ENCODE measurements at places on chromosomes 6 and 20. TPM values are rescaled to one million over a fixed set of nuclear protein-coding genes. Genes with fewer than 3 reads are reported as not detected.

The SGK2 gene
- 0.26 TPM for total RNA-seq

The TTLL9 gene
- not detected for total RNA-seq

The SRXN1 gene
- 91.2 TPM for total RNA-seq

The OR12D3 gene
- not detected for total RNA-seq

The HCK gene
- not detected for total RNA-seq

The SLC17A9 gene
- total RNA-seq = 6.4 TPM

The POU3F2 gene
- total RNA-seq = not detected

The CD24 gene
- 0.26 TPM for total RNA-seq

The OR2B6 gene
- total RNA-seq = 0.17 TPM

The MYLK2 gene
- total RNA-seq = not detected

The LGSN gene
- under 0.01 TPM for total RNA-seq

DNA sequence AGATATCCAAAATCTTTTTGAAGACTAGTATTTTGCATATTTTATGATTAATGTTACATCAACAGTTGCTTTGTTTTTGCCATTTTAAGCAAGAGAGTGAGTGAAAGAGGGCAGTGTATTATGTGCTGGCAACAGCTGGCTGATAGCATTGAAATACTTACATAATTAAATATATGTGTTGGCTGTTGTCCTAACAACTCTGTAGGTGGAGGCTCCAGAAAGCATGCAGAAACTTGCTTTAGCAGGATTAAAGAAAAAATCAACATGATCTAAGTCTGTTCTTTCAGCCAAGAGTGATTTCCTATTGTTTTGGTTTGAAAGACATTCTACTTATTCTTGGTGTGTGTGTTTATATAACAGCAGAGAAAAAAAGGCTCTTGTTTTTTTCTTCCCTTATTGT, 127.5 kb downstream of the CDKAL1 start:
- H3K27ac ChIP-seq = no peak overlapping the region
- H3K4me3 ChIP-seq = no peak overlapping the region
- peak; percentile 70 for DNase-seq

DNA sequence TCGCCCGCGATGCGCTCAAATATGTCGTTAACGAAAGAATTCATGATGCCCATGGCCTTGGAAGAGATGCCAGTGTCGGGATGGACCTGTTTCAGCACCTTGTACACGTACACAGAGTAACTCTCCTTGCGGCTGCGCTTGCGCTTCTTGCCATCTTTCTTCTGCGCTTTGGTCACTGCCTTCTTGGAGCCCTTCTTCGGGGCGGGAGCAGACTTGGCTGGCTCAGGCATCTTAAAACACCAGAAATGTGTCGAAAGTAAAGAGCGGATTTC, 36.4 kb downstream of the HFE start:
- peak overlapping the region; percentile 95 for H3K27ac ChIP-seq
- H3K4me3 ChIP-seq = peak overlapping the region; percentile 97
- no peaks in the 10 kb centered on the region for H3K27me3 ChIP-seq
- no peak for DNase-seq

GRCh38 chr6:138285800-138286199, 67.5 kb upstream of the PBOV1 start:
- no peak overlapping the region for H3K27ac ChIP-seq
- no peak overlapping the region for H3K4me3 ChIP-seq
- H3K36me3 ChIP-seq = no peaks in the 10 kb centered on the region
- no peaks in the 10 kb centered on the region for H3K27me3 ChIP-seq

DNA sequence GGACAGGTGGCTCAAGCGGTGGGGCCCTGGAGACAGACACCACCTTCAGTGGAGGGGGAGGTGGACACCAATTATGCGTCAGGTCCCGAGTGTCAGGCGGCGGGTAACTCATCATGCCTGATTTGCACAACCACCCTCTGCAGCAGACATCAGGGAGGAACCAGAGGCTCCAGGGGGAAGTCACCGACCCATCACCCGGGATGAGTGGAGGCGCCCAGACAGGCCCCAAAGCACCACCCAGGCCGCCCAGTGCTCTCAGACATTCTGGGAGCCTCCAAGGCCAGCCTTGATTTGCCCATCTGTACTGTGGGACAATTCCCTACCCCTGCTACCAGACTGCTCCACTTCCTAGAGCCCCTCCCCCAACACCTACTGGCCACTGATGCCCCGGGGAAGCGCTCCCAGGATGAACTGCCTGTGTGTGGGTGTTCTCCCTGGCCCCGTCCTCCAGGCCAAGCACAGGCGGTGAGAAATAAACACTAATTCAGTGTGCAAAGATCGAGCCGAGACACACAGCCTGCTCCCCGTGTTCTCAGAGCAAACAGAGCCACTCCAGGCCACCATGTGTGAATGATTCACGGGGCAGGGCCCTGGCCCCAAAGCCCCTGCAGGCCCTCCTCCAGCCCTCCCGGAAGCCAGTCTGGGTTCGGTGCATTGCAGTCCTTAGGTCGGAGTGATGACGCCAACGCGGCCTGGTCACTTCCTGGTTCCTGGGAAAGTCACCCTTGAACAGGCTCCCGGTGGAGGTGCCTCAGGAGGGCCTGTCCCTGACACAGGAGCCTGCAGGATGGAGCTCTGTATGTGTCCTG, 107.2 kb downstream of the ASXL1 start:
- peaks cover 1% of the 10 kb centered on the region for H3K36me3 ChIP-seq
- no peak overlapping the region for H3K4me3 ChIP-seq
- peak overlapping the region; percentile 64 for H3K27ac ChIP-seq

GRCh38 chr6:93293460-93293859, 125.9 kb downstream of the EPHA7 start:
- no peaks in the 10 kb centered on the region for H3K4me1 ChIP-seq
- no peaks in the 10 kb centered on the region for H3K36me3 ChIP-seq
- no peaks in the 10 kb centered on the region for H3K27me3 ChIP-seq
- DNase-seq = no peak

DNA sequence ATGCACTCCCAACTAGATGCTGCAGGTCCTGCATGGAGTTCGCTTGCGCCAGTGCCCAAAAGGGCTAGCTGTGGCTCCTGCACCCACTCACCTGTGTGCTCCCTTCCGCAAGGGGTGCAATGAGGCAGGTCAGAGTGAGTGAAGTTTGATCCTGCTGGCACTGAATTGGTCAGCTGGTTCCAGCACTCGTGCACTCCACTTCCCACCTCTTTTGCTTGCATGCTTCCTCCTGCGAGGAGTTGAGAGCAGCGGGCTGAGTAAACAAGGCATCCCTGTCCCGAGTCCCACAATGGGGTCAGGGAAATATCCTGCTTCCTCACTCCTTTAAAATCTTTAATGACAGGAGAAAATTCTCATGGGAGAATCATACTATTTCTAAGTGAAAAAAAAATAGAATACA, 86.2 kb downstream of the LCA5 start:
- no peak overlapping the region for H3K4me3 ChIP-seq
- no peak overlapping the region for H3K27ac ChIP-seq
- H3K27me3 ChIP-seq = no peaks in the 10 kb centered on the region
- H3K4me1 ChIP-seq = no peaks in the 10 kb centered on the region

- no peaks in the 10 kb centered on the region for H3K36me3 ChIP-seq
- DNase-seq = peak; percentile 9
- H3K4me1 ChIP-seq = no peaks in the 10 kb centered on the region
- H3K27me3 ChIP-seq = no peaks in the 10 kb centered on the region
- H3K4me3 ChIP-seq = no peak overlapping the region
These were observed 575.2 kb upstream of the ADGRB3 start for GRCh38 chr6:68059899-68060298.

GRCh38 chr6:139625081-139625939, 250.9 kb upstream of the CITED2 start:
- H3K4me1 ChIP-seq = no peaks in the 10 kb centered on the region
- no peak overlapping the region for H3K27ac ChIP-seq
- H3K27me3 ChIP-seq = no peaks in the 10 kb centered on the region
- H3K36me3 ChIP-seq = no peaks in the 10 kb centered on the region
- DNase-seq = no peak

DNA sequence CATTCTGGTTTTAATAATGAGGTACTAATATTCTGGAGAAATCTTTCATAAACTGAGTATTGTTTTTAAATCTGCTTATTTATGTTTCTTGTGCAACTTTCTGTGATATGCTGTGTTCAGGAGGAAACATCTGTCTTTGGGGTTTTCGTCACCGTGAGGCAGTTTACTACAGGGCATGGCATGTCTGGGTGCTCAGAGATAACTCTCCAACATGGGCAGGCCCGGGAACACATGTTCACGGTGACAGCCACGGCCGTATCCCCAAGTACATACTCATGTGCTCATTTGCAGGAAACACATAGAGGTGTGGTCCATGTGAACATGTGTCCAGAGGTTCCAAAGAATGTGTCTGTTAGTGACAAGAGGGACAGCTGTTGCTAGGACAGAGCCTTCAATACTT, 62.1 kb upstream of the CNKSR3 start:
- no peaks in the 10 kb centered on the region for H3K36me3 ChIP-seq
- DNase-seq = no peak
- no peak overlapping the region for H3K27ac ChIP-seq
- no peaks in the 10 kb centered on the region for H3K4me1 ChIP-seq

GRCh38 chr6:101730954-101731353, 337.4 kb downstream of the GRIK2 start:
- peak overlapping the region; percentile 37 for H3K4me3 ChIP-seq
- H3K4me1 ChIP-seq = no peaks in the 10 kb centered on the region
- no peaks in the 10 kb centered on the region for H3K36me3 ChIP-seq
- DNase-seq = peak; percentile 42
- no peak overlapping the region for H3K27ac ChIP-seq
- H3K27me3 ChIP-seq = no peaks in the 10 kb centered on the region

DNA sequence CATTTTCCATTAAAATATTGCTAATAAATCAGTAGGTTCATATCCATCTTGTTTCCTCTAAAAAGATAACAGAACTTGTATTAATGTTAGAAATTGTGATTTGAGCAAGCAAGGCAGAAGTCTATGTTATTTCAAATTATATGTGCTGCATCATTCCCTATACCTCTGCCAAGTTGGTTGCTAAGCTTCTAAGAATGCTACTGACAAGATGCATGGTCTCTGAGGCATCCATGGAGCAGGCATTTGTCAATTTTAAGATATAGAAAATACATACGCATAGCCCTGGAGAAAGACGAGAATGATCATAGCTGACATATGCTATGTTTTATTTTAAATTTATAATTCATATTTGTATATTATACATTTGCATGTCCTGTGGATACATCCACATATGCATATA, 168.3 kb upstream of the THEMIS start:
- peak; percentile 80 for DNase-seq
- peaks cover 4% of the 10 kb centered on the region for H3K36me3 ChIP-seq
- H3K4me3 ChIP-seq = no peak overlapping the region
- H3K27me3 ChIP-seq = no peaks in the 10 kb centered on the region
- H3K27ac ChIP-seq = no peak overlapping the region

GRCh38 chr20:45963059-45964005, 8.7 kb downstream of the ZNF335 start:
- H3K27me3 ChIP-seq = no peaks in the 10 kb centered on the region
- H3K4me1 ChIP-seq = no peaks in the 10 kb centered on the region
- peaks cover 53% of the 10 kb centered on the region for H3K36me3 ChIP-seq
- no peak overlapping the region for H3K27ac ChIP-seq
- H3K4me3 ChIP-seq = no peak overlapping the region
- DNase-seq = peak; percentile 51

GRCh38 chr20:8144282-8145245, 12.5 kb downstream of the PLCB1 start:
- H3K36me3 ChIP-seq = no peaks in the 10 kb centered on the region
- peak overlapping the region; percentile 32 for H3K27ac ChIP-seq
- peak; percentile 90 for DNase-seq
- H3K27me3 ChIP-seq = no peaks in the 10 kb centered on the region
- peaks cover 13% of the 10 kb centered on the region for H3K4me1 ChIP-seq
- H3K4me3 ChIP-seq = no peak overlapping the region

GRCh38 chr6:168905451-168906090, 348.1 kb downstream of the THBS2 start:
- no peaks in the 10 kb centered on the region for H3K27me3 ChIP-seq
- H3K4me1 ChIP-seq = no peaks in the 10 kb centered on the region
- DNase-seq = peak; percentile 9
- no peak overlapping the region for H3K4me3 ChIP-seq
- no peaks in the 10 kb centered on the region for H3K36me3 ChIP-seq

DNA sequence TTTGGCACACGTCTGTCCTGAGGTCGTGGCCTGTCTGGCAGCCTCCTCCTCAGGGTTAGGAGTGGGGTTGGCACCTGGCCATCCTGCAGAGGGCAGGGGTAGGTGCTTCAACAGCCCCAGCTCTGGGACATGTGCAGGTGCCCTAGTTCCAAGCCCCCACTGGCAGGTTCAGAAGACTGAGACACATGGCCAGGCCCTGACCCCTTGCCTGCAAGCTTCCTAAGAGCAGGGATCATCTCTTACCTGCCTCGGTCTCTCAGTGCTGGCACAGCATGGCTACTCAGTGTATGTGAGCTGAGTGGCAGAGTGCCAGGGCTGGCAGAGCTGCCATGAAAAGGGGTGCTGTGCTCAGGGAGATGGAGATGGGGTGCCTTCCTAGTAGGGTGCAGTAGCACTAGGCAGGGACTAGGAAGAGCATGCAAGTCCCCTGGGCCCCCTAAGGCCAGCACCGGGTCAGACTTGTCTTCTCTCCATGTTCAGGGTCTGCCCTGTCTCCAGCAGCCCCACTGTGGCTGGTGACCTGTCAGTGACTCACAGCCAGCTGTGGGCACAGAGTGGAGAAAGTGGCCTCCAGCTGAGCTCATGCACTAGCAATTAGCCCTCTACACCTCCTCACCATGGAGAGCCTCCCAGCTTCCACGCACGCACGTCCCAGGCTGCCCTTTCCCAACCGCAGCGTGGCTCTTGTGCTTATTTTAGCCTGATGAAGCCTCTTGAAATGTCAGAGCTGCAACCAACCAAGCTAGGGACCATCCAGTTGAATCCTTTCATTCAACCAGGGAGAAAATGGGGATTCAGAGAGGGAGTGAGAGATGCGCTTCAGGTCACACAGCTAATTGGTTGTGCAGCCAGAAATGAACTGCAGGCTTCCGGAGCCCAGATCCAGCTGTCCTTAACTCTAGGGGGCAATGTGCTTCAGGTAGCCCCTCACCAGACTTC, 116.6 kb downstream of the MRPL14 start:
- peak; percentile 99 for DNase-seq
- peaks cover 25% of the 10 kb centered on the region for H3K4me1 ChIP-seq
- no peaks in the 10 kb centered on the region for H3K27me3 ChIP-seq
- no peak overlapping the region for H3K4me3 ChIP-seq
- H3K36me3 ChIP-seq = no peaks in the 10 kb centered on the region
- peak overlapping the region; percentile 98 for H3K27ac ChIP-seq
